Kidney glomerular epithelial cell (primary cell): ENCODE measurements at places on chromosomes 1 and 21.

DNA sequence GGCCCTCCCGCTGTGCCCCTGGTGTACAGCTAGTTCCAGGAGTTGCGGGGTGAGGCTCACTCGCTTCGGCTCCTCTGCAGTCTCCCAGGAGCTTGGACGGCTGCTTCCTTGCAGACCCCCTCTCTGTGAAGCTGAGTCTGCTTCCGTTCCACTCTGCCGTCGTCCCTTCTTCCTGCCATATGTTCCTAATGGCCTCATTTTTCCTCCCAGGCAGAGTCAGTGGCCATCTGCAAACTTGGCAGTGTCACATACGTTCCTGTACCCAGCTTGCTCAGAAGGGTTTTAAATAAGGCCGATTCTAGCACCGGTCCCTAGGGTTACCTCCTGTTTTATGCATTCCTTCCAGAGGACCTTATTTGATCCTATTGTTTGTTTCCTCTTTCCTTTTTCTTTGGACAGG is 21.3 kb downstream of the ACTL8 start:
- DNase-seq: no peak

- no peak for DNase-seq
Measured at GRCh38 chr21:40858517-40858916, 11.6 kb upstream of the DSCAM start.

GRCh38 chr1:75502776-75503175 is 108.1 kb downstream of the SLC44A5 start:
- DNase-seq: peak; percentile 55

DNA sequence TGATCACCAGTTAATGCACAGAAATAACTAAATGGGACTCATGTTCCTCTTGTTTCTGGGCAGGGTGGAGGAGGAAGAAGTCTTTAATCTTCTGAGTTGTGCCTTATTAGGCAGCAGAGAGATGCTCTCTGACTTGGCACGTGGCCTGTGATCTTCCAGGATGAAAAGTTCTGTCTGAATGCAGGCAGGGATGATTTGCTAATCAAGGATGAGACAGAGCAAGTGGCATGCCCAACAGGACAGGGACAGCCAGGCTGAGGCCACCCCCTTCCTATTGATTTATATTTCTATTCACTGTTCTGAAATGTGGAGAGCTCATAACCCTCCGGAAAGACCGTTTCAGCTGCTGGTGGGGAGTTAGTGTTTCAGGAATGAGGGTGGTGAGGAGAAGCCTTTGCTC is 477.8 kb upstream of the CAMK1G start:
- no peak for DNase-seq

GRCh38 chr1:19139711-19140110 is 70.4 kb downstream of the UBR4 start:
- no peak for DNase-seq

GRCh38 chr1:233289676-233290075 is 5.8 kb downstream of the PCNX2 start:
- no peak for DNase-seq

DNA sequence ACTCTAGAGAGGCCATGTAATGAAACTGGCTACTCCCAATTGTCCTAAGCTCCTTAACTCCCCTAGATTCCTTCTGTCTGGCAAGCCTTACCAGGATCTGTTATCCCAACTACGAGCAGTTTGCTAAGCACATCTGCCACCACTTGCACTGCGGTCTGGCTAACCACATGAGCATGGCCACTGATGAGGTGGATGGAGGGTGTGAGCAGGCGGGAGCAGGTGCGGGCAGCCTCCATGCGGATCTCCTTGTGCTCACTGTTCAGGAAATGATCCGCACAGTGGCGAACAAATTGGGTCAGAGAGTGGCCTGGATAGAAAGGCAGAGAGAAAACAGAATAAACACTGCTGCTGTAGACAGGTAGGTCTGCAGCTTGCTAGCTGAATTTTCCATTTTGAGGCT is 24.0 kb downstream of the MTOR start:
- DNase-seq: no peak

- no peak for DNase-seq
Measured at GRCh38 chr1:237792149-237792548, 98.6 kb downstream of the ZP4 start.

DNA sequence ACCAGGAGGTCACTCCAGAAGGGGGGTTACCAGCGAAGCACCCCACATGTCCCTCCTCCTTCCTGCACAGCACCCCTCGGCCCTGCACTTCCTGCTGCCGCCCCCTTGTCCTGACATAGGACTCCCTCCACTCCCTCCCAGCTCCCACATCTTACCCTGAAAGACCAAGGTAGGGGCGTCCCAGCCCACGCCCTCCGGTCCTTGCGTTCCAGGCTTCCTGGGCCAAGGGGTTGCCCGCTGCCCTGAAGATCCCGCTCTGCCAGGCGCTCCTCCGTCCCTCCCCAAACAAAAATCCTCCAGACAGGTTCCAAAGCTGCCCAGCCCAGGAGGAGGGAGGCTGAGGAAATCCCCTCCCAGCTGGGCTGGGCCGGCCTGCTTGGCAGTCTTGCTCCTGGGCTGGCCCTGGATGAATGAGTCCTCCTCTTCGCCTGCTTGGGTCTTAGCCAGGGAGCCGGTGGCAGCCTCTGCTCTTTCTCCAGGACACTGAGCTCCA is at the start of gene RHBDL2:
TSS of gene RHBDL2 (minus strand) at position 304 of the 493 bp plus-strand sequence. CDS start 22,618 bp downstream, outside the sequence.
- DNase-seq: peak; percentile 38

DNA sequence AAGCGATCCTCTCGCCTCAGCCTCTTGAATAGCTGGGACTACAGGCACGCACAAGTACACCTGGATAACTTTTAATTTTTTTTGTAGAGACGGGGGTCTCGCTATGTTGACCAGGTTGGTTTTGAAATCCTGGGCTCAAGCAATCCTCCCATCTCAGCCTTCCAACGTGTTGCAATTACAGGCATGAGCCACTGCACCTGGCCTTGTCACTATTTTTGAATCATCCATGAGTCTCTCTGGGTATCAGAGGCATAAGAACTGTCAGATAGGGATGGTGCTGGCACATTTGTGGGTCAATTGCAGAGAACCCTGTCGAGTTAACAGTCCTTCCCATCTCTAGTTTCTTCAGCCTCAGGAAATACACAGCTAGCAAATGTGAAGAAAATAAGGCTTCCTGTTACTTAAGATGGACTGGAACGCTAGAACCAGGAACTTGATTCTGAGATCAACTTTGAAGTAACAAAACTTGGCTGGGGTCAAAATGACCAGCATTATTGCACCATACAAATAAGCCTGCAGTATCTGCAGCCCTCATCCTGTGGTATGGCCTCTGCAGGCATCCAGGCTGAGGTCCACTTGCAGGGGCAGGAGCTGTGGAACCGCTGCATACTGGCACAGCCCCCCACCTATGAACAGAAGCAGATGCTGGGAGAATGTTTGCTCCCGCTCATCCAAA is 124.3 kb upstream of the GADD45A start:
- no peak for DNase-seq

GRCh38 chr1:100397681-100398080 is 45.4 kb downstream of the CDC14A start:
- DNase-seq: no peak
